ENCODE measurements at places on chromosomes 2 and 18.

GRCh38 chr2:17540813-17541530, 476 bp downstream of the VSNL1 start:
- DNase-seq, result no peak

DNA sequence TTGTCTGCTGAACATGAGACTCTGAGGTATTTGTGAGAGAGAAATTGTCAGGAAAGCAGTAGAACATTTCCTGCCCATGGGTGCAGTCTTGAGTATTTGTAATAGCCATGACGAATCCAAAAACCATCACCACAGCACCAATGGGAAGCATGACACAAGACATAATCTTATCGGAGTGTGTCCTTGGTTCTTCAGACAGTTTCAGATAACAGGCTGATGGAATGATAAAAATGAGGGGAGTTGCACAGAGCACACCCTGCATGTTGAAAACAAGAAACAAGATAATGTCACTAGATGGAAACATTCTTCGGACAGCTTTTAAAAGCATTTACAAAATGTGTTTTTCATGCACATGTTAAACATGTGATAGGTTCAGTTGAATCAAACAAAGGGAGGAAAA, 56.9 kb downstream of the SLC38A11 start:
- DNase-seq, result no peak

GRCh38 chr2:42764901-42765300, 966 bp upstream of the OXER1 start:
- DNase-seq, result no peak

DNA sequence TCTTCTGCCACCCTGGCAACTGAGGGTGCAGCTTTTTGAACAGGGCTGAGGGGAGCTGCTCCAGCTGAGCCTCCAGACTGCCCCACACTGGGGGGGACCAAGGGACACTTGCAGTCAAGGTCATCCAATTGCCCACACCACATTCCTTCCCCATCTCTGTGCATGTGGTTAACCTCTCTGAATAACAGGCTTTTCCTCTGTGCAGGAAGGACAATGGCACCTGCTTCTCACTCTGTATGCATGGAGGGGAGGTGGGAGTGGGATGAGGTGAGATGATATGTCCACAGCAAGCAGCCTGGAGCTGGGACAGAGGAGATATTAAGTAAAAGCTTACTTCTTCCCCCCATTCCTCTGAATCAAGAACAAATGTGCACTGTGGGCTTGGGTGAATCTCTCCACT, 39.1 kb upstream of the TEX51 start:
- no peak for DNase-seq
